Esophagus muscularis mucosa (tissue), 4 donors: ENCODE measurements at places on chromosomes 12 and 14. TPM values are rescaled to one million over a fixed set of nuclear protein-coding genes. Genes with fewer than 3 reads are reported as not detected.
A peak's percentile ranks its signal among the peaks of the same experiment; 100 is the strongest.

DNA sequence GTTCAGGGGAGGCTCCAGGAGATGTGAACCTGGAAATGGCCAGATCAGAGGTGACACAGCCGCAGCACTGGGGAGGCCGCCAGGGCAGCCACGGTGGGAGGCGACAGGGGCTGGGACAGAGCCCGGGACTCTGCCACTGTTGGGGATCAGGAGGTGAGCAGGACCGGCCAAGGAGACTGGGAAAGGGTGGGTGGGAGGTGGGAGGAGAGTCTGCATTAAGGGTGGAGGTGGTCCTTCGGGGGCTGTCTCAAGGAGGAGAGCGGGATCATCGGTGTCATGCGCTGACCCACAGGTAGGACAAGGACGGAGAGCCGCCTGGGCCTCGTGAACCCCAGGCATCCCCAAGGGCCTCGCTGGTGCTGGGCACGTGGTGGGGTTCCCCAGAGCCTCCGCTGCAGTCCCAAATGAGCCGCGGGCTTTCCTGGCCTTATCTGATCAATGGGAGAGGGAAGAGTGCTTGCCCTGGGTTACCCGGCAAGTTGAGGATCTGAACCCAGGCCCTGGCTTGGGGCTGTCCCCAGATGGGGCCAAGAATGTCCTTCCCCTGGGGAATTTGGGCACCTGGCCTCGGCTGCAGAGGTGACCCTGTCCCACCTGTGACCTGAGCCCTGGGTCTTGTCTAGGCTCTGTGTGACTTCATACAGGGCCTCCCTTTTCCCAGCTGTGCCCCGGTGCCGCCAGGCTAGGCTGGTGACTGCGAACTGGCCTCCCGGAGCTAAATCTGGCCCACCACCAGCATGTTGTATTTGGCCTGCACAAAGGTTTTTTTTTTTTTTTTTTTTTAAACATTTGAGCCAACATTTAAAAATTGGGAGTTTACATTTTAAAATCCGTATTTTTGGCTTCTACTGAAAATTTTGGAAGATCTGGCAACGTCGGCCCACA, 13.2 kb downstream of the BEGAIN start:
- peaks cover 5% of the 10 kb centered on the region for H3K27me3 ChIP-seq
- H3K4me3 ChIP-seq, result no peak overlapping the region
- H3K27ac ChIP-seq, result no peak overlapping the region
- H3K36me3 ChIP-seq, result no peaks in the 10 kb centered on the region
- DNase-seq, result no peak

- H3K4me1 ChIP-seq, result peaks cover 70% of the 10 kb centered on the region
- H3K27ac ChIP-seq, result peak overlapping the region; percentile 86
- no peaks in the 10 kb centered on the region for H3K27me3 ChIP-seq
- H3K4me3 ChIP-seq, result no peak overlapping the region
Measured at GRCh38 chr12:108117163-108117849, 11.8 kb upstream of the WSCD2 start.

DNA sequence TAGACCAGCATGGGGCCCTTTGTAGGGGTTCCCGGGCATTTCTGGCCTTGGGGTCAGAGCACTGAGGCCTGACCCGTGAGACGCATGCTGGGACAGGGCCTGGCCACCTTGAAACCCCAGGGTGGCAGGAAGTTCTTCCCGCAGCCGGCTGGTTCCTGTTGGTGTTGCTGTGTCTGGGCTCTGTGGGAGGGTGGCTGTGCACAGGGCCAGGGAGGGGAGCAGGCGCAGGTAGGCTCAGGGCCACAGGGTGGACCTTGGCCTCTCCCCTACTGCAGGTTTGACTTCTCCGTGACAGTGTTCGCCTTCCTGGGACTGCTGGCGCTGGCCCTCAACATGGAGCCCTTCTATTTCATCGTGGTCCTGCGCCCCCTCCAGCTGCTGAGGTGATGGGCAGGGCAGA, 48.2 kb downstream of the SLC8B1 start:
- H3K4me3 ChIP-seq, result no peak overlapping the region
- no peaks in the 10 kb centered on the region for H3K4me1 ChIP-seq
- DNase-seq, result no peak
- no peak overlapping the region for H3K27ac ChIP-seq
- H3K36me3 ChIP-seq, result peaks cover 91% of the 10 kb centered on the region

FICD gene
- 5.6 TPM for total RNA-seq

DNA sequence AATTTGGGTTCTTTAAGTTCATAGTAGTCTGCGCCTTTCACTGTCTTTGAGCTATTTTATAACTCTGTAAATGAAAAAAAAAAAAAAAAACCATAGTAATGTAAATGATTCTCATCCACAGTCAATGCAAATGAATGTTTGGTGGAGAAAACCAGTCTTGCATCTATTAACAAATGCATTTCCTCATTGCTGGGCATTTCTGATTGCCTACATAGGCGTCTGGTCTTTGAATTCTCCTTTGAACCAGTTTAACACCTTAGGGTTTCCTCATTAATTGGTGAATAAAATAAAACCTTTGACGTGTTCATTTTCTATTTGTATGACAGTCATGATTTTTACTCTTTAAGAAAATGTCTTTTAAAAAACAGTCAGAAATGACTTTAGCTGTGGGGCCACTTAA, 114.8 kb downstream of the C12orf75 start:
- no peak for DNase-seq
- H3K4me1 ChIP-seq, result no peaks in the 10 kb centered on the region
- H3K27me3 ChIP-seq, result no peaks in the 10 kb centered on the region

DNA sequence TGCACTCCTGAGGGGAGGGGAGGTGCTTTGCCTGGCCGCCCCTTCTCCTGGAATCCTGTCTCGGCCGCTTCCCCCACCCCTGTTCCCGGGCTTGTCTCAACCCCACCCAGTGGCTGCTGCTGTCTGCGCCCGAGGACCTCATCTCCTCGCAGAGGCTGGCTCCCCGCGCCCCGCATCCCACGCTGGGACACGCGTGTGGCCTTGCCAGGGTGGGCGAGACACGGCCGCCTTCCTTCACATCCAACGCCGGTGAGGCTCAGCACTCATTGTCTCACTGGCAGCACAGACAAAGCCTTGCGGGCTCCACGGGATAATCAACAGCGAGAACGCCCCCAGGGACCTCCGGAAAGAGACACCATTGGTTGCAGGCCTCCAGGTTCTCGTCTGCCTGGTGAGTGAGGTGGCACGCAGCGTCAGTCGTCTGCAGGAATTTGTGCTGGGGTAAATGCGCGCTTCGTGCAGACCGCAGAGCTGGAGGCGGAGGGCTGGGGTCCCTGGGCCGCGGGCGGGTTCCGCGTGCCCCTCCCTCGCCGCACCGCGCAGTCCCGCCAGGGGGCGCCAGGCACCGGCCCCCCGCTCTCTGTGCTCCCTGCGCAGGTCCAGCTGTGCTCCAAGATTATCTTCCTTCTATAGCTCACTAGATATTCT, 26.8 kb downstream of the CCDC177 start:
- H3K27me3 ChIP-seq, result peaks cover 67% of the 10 kb centered on the region
- no peak for DNase-seq
- H3K4me1 ChIP-seq, result peaks cover 5% of the 10 kb centered on the region
- H3K27ac ChIP-seq, result no peak overlapping the region

CAPS2 gene
- total RNA-seq, result 11.3 TPM

MDGA2 gene
- total RNA-seq, result under 0.01 TPM

DNA sequence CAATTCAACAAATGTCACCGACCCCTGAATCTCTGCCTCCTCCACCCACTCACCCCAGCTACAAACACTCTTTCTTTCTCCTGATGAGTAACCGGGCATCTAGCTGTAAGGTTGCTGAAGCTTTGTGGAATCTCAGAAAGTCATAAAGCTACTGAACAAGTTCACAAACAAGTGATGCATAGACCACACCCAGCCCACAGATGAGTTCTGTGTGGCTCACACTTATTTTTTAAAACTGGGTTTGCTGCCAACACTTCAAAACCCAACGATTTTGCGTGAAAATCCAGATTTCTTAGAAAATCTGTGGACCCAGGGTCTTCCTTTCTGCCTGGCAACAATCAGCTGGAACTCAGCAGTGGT, 96.1 kb downstream of the APAF1 start:
- no peak overlapping the region for H3K27ac ChIP-seq
- no peaks in the 10 kb centered on the region for H3K27me3 ChIP-seq
- peak; percentile 37 for DNase-seq
- no peak overlapping the region for H3K4me3 ChIP-seq
- H3K36me3 ChIP-seq, result no peaks in the 10 kb centered on the region
